Right lobe of liver (tissue), 6 donors: ENCODE measurements at places on chromosomes 6 and 20. TPM values are rescaled to one million over a fixed set of nuclear protein-coding genes. Genes with fewer than 3 reads are reported as not detected.

The ZBTB12 gene
- total RNA-seq, result 0.33 TPM

The PAX1 gene
- not detected for total RNA-seq

The IL17F gene
- not detected for total RNA-seq

The EYA2 gene
- 0.93 TPM for total RNA-seq

The LST1 gene
- total RNA-seq, result 1.5 TPM

The IRAK1BP1 gene
- 1.1 TPM for total RNA-seq

The LAMA5 gene
- 51.4 TPM for total RNA-seq

The PTGIS gene
- total RNA-seq, result 30.5 TPM

The TGM3 gene
- 0.15 TPM for total RNA-seq

DNA sequence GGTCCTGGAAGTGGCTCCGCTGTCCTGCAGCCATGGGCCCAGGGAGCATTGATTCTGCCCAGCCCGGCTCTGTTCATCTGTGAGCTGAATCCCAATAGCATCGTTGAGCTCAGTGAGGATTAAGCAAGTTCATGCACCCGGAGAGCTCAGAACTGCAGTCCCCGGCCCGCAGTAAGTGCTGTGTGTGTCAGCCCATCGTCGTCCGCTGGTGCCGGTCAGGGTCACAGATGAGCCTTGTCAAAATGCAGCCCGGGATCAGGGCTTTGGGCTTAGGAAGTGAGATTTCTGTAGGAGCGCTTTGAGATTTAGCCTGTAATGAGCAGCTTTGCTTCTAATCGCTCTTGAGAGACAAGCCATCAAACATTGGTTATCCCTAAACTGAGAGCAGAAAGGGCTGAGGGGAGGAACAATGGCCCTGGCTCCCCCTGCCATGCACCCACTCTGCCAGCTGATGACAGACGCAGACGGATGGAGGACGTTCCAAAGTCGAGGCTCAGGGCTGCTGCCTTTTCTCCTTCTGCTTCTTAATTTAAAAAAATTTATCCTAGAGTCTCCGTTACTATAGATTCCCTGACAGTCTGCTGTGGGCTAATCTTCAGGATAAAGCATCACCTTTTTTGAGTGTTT, 25.6 kb upstream of the SULF2 start:
- DNase-seq, result no peak

DNA sequence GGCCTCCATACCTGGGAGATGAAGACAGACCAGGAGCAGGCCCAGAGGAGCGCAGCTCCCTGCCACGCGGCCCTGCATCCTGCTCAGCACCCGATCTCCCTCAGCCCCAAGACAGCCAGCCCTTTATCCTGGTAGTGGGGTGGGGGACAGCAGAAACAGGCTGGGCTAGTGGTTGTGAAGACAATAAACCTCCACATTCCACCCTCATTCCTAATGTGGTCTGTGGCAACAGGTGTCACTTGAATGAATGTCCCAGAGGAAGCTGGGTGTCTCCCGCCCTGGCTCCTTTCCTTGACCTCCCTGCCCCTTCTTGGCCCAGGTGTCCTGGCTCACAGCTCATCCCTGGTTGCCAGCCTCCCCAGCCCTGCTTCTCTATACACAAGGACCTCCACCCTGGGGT, at the start of gene C6orf15:
Gene C6orf15 (minus strand): TSS at position 98 of the 400 bp plus-strand sequence. CDS start 20 bp downstream, at position 78.
- DNase-seq, result no peak

- no peak for DNase-seq
Observed at GRCh38 chr20:54407459-54407858, 67.9 kb upstream of the DOK5 start.

DNA sequence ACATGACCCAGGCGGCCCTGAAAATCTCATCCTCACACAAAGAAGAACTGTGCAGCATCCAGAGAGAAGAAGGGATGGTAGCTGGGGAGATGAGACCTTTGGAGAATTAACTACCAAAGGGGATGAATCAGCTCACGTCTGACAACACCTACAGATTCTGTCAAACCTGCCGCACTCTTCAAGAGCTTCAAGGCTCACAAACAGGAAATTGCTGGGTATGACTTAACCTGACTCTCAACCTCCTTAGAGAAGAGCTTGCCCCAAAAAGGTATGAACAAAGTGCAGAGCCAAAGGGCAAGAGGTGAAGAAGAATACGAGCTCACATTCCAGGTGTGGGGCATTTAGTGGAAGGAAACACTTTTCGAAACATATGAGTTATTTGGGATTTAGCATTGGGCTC, 139.8 kb downstream of the BACH2 start:
- DNase-seq, result no peak

DNA sequence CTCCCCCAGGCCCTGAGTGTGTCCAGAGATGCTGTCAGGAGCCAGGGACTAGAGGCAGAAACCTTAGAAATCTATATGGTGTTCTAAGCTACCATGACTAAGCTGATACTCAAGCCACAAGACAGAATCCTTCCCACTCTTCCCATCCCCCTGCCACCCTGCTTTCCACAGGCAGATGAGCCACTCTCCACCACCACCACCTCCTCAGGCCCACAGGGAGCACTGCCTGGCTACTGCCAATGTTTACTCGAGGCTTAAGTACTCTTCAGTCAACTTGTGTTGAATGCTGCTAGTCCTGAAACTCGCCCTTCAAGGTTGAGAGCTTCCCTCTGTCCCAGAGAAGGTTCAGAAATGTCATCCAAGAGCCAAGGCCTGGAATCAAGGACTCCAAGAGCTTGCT, 56.2 kb downstream of the CENPW start:
- DNase-seq, result no peak

DNA sequence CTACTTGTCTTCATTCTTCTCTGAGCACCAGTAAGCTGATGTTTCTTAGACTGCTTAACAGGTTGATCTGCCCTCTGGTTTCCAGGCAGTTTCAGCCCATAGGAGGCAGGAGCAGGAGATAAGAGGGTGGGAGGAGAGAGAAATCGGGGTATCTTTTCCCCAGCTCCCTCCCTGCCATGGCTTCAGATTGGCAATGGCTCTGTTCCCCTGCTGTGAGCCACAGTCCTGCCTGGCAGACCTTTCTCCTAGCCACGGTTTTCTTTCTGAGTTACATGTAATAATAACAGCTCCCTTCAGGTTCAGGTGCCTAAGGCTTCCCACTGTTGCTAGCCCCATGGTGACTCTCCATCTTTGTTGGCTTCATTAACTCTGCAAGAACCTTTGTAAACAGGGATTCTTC, 115.3 kb downstream of the CD83 start:
- no peak for DNase-seq

DNA sequence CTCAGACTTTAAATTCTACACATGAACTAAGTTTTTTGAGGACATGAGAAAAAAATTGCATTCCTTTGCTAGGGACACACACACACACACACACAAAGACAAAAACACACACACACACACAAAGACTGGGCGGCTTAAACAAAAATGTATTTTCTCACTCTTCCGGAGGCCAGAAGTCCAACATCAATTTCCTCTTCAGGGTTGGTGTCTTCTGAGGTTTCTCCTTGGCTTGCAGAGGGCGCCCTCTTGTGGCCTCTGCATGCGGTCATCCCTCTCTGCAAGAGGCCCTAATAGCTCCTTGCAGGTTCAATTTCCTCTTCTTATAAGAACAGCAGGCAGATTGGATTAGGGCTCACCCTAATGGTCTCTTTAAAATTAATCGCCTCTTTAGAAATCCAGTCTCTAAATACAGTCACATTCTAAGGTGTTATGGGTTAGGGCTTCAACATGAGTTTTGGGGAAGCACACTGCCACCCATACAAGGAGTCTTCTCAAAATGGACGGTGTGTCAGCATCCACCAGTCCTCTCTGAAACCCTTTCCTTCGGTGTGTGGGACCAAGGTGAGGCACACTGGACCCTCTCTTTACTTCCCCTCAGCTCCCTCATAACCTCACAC, 61.4 kb downstream of the GPR6 start:
- DNase-seq, result peak; percentile 85

- DNase-seq, result no peak
Observed at GRCh38 chr6:115323001-115323400, 737.7 kb downstream of the FRK start.

- no peak for DNase-seq
Observed at GRCh38 chr20:10935658-10936402, 262.0 kb upstream of the JAG1 start.

- DNase-seq, result no peak
Observed at GRCh38 chr6:93962566-93962965, 543.2 kb upstream of the EPHA7 start.

- no peak for DNase-seq
Observed at GRCh38 chr6:158242071-158242606, 70.1 kb upstream of the TULP4 start.

GRCh38 chr6:11208267-11208666, 24.2 kb downstream of the NEDD9 start:
- DNase-seq, result no peak

GRCh38 chr20:23129266-23129665, 43.1 kb upstream of the CD93 start:
- DNase-seq, result no peak

DNA sequence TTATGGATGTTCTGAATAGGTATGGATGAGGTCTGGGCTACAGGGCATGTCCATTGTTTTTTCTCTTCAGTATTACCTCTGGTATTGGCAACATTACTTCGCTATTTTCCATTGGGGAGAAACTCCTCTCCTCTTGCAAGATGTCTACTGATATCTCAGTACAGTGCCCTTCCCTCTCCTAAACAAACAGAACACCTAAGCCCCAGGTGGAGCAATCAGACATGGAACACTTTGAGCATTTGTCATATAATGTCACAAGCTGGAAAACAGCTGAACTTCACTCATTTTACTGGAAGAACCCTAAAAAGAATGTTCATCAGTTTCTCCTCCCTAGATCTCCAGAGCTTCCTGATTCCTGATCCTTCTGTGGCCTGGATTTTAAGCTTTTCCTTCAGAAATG, 339.8 kb downstream of the FRK start:
- no peak for DNase-seq

DNA sequence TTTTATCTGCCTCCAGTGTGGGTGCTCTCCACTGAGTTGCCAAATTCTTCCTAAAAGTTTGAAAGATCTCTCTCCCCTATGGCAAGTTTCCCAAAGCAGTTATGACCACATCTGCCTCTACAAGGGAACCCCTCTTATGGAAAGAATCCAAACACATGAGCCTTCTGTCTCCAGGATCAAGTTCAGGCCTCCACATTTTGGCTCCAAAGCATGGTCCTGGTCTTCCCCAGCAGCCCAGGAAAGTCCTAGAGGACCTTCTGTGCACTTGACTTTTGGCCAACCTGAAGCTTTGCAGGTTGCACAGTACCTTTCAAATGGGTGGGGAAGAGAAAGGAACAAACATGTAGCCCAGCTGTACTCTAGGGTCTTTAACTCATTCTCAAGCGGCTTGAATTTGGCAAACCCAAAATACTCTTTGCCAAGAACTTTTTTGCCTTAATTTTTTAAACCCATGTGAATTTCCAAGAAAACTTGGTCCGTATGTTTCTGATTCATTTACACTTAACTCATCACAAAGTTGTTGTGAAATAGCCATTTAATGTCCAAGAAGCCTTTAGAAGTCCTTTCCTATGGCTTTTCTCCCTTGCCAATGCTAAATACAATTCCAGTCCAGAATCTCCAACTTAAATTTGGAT, 240.1 kb upstream of the TBX18 start:
- DNase-seq, result no peak

DNA sequence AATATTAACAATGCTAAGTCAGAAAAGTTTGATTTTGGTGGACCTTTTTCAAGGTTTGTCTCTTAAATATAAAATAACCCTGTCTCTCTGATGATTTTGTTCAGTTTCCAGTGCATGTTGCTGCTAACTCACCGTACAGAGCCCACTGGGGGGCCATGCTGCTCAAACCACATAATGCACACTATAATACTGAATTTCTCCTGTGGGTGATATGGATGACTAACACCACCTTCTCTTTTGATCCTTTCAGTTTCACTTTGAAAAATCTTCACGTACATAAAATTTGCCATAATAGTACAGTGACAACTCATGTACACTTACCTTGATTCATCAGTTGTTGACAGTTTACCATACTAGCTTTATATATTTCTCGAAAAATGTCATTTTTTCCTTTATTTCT, 506.6 kb upstream of the MAN1A1 start:
- DNase-seq, result no peak

GRCh38 chr6:13711324-13711732, 307 bp downstream of the RANBP9 start:
- DNase-seq, result no peak

GRCh38 chr6:29949934-29950333, 7.6 kb downstream of the HLA-A start:
- no peak for DNase-seq

- no peak for DNase-seq
Observed at GRCh38 chr6:84361372-84362192, 134.1 kb upstream of the CEP162 start.

DNA sequence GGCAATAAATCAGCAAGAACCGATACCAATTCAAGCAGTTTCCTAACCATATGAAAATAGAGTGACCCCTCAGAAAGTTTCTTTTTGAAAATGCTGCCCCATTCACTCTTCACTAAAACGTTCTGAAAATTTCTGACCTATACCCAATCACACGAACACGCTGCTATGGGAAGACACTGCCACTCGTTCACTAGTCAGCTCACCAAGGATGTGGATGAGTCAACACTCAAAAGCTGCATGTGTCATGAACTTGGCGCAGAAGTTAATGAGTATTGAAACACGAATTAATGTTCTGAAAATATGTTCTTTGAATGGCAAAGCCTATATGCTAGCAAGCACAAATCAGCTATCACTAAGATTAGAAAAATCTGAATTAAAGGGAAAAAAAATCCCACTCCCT, 84.2 kb downstream of the PREP start:
- DNase-seq, result no peak

GRCh38 chr6:31474871-31475286, 23.1 kb upstream of the MICB start:
- DNase-seq, result no peak

DNA sequence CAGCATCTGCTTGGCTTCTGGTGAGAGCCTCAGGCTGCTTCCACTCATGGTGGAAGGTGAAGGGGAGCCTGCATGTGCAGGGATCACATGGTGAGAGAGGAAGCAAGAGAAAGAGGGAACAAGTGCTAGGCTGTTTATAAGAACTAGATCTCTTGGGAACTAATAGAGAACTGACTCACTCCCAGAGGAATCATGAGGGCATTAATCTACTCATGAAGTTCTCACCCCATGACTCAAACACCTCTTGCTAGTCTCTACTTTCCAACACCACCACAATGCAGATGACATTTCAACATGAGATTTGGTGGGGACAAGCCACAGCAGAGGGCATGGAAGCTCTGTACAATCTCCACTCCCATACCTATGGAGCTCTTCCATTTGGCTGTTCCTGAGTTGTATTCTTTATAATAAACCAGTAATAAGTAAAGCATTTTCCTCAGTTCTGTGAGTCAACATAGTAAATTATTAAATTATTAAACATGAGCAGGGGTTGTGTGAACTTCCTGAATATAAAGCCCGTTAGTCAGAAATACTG, 524.1 kb upstream of the NRSN1 start:
- no peak for DNase-seq

GRCh38 chr6:77620278-77620882, 32.5 kb upstream of the MEI4 start:
- no peak for DNase-seq

- DNase-seq, result no peak
Observed at GRCh38 chr20:12728782-12729181, 280.0 kb upstream of the SPTLC3 start.

- no peak for DNase-seq
Observed at GRCh38 chr6:142860498-142860897, 84.5 kb downstream of the HIVEP2 start.

- DNase-seq, result peak; percentile 90
Observed at GRCh38 chr6:41073203-41073967, 611 bp downstream of the NFYA start.
